Uterus (tissue), 4 donors: ENCODE measurements at places on chromosomes 7 and 10. TPM values are rescaled to one million over a fixed set of nuclear protein-coding genes. Genes with fewer than 3 reads are reported as not detected.

ERVW-1 gene
- not detected for total RNA-seq

SPDYE2B gene
- not detected for total RNA-seq

SLC16A9 gene
- 63.0 TPM for total RNA-seq

EBF3 gene
- 10.7 TPM for total RNA-seq

EZH2 gene
- 1.2 TPM for total RNA-seq

PPP1R17 gene
- total RNA-seq, result not detected

ZNF503 gene
- total RNA-seq, result 21.6 TPM

MRLN gene
- total RNA-seq, result not detected

TMEM273 gene
- 15.9 TPM for total RNA-seq

- DNase-seq, result no peak
Measured at GRCh38 chr10:27537787-27538186, 33.7 kb downstream of the RAB18 start.

DNA sequence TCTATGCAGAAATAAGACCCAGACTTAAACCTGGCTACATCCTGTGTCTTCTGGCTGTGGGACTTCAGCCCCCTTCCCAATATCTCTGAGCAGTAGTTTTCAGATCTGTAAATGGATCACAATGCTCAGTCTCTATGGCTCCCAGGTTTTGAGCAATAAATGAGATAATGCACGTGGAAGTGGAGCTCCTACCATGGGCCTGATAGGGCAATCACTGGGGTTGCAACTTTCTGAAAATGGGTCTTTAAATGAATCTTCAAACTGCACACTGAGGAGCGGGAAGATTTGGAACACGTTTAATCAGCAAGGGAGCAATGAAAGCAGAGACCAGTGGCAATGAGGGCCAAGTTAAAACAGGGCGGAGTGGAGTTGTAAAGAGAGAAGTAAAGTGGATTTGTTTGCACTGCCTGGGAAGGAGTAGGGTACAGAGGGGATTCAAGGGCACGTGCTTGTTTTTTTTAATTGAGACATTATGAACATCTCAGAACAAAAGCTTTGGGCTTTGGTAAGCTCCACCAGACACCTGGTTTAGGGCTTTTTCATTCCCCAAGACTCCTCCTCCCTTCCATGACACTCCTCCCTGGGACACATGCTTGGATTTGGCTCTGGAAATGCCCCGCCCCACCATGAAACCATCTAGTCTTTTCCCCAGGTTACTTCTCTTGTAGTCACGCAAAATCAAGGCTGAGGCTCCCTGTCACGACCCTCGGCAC lies 42.7 kb downstream of the PAPSS2 start:
- no peak for DNase-seq

DNA sequence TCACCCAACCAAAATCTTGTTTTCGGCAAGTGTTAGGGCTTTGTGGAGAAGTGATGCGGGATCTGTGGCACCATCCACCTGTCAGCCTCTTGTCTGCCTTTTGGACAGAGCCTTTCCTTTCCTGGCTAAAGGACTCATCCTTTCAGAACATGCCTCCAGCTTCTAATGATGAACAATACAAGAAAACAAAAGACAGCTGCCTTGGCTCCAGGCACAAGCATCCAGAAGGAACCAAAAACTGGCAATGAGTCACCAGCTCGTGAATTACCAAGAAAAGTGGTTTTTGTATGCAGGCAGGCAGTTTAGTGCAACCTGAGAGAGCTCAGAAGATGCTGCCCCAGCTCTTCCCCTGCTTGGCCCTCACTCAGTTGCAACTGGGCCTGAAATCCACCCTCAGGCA lies 84.6 kb upstream of the NAMPT start:
- peak; percentile 26 for DNase-seq

DNA sequence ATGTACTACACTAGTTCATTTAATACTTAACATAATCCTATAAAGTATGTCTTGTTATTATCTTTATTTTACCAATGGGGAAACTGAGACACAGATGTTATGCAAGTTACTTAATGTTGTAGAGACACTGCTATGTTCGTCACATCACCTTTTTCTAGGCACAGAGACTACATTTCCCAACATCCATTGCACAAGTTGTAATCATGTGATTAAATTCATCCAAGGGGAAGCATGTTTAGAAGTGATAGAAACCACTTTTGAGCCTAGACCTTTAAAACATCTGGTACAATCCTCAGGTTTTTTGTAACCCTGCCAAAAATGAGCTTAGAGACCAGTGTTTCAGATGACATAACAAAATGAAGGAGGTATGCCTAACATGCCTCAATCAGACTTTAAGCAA lies 386.8 kb upstream of the HPS1 start:
- DNase-seq, result no peak

DNA sequence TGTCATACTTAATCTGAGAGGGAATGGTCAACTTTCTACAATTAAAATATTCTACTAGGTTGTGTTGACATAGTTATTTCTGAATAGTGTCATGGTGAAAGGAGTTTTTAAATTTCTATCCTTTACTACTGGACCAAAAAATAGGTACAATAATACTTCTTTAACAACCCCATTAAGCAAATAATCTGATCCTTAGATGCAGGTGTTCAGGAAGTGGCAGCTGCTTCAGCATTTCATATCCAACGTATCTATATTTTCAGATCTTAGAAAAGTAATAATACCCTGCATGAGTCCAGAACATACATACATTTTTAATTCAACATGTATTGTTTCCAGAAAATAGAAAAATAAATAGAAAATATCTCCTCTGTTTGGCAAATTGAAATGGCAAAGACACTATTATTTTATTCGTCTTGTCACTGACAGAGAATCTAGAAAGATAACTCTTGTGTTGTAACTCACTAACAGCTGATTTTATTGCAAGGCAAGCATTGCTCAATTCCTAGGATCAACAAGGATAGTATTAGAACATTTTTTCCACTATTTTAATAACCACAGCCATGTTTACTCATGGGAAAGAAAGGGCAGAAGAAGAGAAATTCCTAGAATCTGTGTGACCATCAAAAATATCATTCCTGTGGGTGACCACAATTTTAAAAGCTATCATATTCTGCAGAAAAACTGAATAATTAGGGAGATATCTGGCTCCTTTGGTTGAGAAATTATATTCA lies 159.3 kb upstream of the CNTNAP2 start:
- DNase-seq, result no peak

- no peak for DNase-seq
Measured at GRCh38 chr7:30180718-30181117, 45.9 kb downstream of the MTURN start.

DNA sequence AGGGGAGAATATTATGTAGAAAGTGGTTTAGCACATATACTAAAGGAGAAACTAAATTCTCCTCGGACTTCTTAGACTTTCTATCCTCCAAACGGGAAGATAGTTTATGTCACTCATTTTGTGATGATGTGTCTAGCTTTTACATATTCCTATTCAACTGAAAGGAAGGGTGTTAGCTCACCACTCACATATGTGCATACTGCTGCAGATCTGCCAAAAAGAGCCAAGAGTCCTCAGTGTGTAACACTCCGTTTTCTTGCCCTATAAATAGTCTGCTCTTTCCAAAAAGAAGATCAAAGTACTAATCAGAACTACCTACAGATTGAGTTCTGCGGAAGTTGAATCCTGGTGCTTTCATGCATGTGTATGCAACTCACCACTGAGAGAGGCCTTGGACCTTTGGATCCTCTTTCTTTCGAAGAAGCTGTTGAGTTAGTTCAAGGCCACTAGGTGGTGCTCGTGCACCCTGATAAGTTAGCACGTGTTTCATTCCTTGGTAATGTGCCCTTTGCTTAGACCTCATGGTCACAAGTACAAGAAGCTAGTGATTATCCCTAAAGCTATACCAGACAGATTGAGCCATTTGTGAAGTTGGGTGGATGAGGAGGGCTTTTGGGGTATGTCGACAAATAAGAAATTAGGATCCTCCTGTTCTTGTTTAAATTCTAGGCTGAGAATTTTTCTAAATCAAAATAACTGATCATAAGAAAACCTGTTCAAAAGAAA lies 14.1 kb downstream of the YAE1 start:
- DNase-seq, result peak; percentile 84

DNA sequence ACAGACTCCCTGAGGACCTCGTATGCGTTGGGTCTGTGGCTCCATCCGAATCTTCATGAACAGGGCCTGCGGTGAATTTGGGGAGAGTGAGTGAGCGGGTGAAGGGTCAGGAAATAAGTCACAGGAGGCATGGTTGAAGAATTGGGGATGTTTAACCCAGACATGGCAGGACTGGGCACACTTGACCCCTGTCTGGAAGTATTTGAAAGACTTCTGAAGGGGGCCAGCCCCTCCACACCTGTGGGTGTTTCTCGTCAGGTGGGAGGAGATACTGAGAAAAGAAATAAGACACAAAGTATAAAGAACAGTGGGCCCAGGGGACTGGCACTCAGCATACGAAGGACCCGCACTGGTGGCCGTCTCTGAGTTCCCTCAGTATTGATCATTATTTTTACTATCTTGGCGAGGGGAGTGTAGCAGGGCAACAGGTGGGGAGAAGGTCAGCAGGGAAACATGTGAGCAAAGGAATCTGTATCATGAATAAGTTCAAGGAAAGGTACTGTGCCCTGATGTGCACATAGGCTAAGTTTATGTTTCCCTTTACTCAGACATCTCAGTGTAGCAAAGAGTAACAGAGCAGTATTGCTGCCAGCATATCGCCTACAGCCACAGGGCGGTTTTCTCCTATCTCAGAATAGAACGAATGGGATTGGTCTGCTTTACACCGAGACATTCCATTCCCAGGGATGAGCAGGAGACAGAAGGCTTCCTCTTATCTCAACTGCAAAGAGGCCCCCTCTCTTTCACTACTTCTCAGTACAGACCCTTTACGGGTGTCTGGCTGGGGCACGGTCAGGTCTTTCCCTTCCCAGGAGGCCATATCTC lies 38.2 kb upstream of the PFKFB3 start:
- DNase-seq, result no peak

- no peak for DNase-seq
Measured at GRCh38 chr7:155452505-155453295, 5.2 kb upstream of the EN2 start.

GRCh38 chr10:77029777-77030717 lies 607.6 kb downstream of the KCNMA1 start:
- DNase-seq, result no peak

- no peak for DNase-seq
Measured at GRCh38 chr7:96479015-96479645, 157.2 kb upstream of the SLC25A13 start.

- DNase-seq, result no peak
Measured at GRCh38 chr10:83038631-83039030, 1100.7 kb upstream of the GHITM start.

DNA sequence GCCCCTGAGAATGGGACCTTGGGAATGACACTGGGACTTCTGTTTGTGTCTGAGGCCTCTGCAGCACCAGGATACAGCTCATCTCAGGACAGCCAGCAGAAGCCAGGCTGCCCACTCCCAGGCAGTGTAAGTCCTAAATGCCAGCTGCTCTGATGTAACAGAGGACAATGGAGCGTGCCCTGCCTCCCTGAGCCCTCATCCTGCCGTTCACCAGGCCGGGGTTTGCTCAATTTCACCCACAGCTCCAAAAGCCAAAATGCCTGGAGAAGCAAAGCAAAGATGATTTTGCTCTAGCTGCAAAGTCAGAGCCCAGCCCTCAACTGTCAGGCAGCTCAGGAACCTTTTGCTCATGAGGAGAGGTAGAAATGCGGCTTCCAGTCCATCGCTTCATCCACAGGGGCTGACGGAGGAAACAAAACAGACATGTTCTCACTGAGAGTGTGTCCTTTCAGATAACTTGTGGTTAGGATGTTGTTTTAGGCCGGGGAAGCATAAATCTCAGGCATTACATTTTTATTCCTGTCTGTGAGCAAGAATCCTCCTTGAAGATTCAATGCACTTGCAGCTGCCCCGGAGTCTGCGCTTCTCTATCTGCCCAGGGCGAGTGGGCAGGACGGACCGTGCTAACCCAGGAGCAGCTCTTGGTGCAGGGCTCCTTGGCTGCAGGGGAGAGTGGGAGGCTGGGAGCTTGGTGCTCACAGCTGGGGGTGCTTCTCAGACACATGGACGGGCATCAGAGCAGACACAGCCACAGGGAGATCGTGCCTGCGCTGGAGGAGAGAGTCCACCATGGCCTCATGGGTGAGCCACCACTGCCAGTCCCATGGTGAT lies 83.2 kb upstream of the CHST15 start:
- no peak for DNase-seq

GRCh38 chr10:59082249-59082648 lies 94.2 kb upstream of the PHYHIPL start:
- DNase-seq, result no peak

DNA sequence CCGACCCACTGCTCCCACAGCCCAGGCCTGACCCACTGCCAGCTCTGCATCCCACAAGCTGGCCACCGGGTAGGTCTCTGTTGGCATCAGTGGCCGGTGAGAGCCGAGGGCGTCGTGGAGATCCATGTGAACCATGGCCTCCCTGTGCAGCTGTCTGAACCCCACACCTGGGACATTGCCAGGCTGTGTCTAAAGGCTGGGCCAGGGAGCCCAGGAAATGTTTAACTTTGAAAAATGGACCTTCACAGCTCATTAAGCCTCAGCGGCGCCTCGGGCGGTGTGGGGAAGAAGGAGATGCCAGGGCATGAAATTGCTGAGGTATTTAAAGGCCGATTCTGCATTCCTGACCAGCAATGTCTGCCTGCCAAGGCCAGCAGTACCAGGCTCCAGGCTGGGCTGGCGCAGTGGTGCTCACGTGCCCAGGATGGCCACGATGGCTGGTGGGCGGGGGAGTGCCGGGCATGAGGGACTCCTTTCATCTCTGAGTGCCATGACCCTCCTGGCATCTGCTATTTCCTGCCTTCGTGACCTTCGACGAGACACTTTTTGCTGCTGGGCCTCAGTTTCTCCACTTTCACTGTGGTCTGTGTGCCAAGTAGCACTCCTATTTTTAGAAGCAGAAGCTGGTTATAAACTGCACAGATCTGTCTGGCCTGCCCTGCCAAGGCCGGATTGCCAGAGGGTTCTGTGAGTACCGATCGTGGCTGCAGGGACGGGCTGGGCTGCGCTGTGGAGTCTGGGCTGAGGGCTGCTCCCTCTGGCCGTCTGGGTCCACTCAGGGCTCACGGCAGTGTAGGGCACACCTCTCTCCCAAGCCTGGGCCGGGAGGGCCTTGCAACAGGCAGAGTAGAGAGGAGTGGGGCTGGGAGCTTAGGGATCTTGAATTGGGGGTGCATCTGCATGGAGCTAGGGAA lies 21.8 kb downstream of the ELFN1 start:
- peak; percentile 9 for DNase-seq

- no peak for DNase-seq
Measured at GRCh38 chr7:91796122-91796521, 84.4 kb downstream of the MTERF1 start.

DNA sequence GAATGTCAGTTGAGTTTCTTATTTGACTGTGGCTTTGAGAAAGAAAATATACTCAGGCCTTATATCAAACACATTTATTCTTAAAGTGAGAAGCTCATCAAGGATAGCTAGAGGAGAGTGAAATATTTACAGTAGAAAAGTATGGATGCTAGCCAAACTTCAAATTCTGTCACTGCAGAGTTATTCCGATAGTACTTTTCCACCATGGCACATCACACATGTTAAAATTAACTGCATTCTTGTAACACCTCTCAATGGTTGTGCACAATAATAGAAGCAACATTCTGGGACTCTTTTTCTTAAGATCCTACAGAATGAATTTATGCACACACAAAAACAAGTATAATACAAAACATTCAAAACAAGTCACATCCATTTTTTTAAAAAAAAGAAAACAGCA lies 4.5 kb downstream of the PPP1R3C start:
- no peak for DNase-seq
